ENCODE measurements at places on chromosomes 6 and 20.

DNA sequence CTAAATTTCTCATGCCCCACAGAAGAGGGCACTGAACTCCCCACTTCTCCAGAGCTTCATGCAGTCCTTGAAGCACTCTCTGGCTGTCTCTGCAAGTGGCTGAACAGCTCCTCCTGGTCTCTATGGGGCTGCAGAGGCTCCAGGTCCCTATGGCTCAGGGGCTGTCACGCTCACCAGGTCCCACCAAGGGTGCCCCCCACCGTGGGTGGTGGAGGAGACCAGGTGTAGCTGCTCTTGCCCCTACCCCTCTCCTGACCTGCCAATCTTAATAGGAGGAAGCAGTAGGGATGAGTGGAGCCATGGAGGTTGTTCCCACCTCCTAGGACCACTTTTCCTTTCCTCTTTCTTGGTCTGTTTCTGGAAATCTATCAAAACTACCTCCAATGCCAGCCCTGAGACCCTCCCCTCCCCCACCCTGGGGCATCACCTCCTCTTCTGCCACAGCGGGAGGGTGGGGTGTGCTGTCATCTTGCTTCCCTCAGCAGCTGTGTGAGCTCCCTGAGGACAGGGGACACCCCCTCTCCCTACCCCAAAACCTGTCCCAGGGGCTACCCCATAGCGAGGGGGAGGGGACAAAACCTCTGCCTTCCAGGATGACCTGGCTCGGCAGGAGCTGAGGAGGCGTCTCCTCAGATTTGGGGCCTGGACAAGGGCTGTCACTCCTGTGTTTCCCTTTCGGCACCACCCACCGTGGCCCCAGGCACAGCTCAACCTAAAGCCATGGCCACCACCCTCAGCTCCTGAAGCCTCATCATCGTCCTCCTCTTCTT, 12.0 kb upstream of the RAET1E start:
- DNase-seq = no peak

- DNase-seq = peak; percentile 32
Observed at GRCh38 chr20:63183422-63184146, 32.3 kb downstream of the YTHDF1 start.

DNA sequence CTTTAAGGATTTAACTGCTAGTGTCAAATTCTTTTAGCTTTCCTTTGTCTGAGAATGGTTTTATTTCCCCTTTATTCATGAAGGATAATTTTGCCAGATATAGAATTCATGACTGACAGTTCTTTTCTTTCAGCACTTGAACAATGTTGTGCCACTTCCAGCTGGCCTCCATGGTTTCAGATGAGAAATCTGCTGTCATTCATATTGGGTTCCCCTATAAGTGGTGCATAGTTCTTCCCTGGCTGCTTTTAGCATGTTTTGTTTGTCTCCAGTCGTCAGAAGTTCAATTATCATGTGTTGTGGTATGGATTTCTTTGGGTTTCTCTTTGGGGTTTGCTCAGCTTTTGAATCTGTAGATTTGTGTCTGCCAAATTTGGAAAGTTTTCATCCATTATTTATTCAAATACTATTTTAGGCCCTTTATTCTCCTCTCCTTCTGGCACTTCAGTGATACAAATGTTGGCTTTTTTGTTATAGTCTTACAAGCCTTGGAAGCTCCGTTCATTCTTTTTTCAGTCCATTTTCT, 76.3 kb upstream of the TGM3 start:
- DNase-seq = no peak

GRCh38 chr6:4564801-4565271, 211.4 kb upstream of the CDYL start:
- no peak for DNase-seq

Data from T-helper 2 cell (primary cell).